Posterior cingulate gyrus (tissue), 11 donors: ENCODE measurements at places on chromosomes 5 and 9.

DNA sequence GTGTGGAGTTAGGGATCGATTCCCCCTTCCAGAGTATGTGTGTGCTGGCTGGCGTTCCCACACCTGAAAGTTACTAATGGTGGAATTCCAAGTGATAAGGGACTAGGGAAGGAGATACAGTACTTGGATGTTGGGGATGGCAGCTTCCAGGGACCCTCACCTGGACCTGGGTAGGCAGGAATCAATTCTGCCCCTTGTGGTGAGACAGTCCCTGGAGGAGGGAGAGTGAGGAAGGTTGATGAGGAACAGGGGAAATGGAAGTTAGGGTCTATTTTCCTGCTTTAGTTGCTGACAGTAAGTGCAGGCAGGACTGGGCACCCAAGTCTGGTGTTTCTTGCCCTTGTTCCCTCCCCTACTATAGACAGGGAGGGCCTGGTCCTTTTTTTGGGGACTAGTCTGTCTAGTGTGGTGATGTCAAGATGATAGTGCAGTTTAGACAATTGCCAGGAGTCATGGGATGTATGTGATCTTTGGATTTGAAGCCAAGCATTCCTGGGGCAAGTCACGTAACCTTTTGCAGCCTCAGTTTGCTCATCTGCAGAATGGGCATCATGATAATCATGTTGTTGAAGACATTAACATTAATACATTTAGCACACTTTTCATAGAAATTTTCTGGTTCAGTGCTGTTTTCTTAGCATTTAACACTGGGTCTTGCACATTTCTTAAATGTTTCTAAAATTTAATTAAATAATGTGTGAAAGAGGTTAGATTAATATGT lies 51.7 kb downstream of the DAB2IP start:
- DNase-seq = no peak

GRCh38 chr5:57067597-57067924 lies 106.3 kb upstream of the GPBP1 start:
- DNase-seq = no peak

- no peak for DNase-seq
Observed at GRCh38 chr5:133114933-133115310, 63.1 kb downstream of the HSPA4 start.

- no peak for DNase-seq
Observed at GRCh38 chr5:88269222-88269771, 652 bp upstream of the TMEM161B start.

DNA sequence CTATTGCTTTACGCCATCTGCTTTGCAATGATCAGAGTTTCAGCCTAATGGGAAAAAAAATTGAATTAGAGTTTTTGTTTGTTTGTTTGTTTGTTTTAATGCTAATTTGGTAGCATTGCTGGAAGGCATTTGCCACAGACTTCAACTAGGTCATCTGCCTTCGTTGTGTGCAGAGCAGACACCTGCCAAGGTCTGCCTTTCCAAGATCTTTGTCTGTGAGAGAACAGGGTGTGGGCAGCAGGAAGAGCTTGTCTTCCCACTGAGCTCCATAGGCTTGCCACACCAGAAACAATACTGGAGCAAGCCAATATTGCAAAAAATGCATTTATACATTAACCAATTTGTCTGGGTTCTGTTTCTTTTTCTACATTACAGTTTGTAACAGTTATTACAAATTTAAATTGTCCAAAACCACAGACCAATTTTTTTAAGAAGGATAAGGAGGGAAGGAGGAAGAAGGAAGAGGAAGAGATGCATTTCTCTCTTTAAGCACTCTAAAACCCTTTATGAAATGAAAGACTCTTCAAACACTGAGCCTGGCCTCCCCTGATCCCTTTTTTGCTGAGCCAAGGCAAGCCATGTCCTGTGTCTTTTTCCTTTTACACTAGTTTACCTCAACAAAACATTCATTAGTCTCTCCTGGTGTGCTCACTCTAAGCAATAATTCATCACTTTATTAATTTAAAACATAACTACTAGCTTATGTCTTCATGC lies 210.5 kb downstream of the SNX18 start:
- DNase-seq = no peak

GRCh38 chr5:137470111-137470920 lies 28.8 kb downstream of the SPOCK1 start:
- no peak for DNase-seq

DNA sequence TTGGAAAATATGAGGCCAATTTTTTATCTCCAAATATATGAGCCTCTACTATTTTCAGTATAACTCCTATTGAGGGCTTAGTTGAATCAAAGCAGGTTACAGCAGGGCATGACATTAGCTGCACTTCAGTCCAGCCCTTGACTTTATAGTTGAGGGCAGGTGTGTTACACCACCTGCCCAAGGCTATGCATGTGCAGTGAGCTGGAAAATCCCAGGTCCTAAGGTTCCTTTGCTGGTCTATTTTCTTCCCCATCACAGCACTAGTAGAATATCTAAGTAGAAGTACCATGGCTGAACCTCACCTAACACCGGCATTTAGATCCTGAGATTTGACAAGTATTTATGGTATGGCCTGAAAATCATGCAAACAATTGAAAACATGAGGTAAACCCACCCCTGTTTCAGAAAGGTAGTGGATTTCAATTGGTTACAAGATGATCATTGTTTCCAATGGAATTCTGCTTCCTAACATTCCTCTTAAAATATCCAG lies 201.1 kb downstream of the SEMA5A start:
- no peak for DNase-seq

DNA sequence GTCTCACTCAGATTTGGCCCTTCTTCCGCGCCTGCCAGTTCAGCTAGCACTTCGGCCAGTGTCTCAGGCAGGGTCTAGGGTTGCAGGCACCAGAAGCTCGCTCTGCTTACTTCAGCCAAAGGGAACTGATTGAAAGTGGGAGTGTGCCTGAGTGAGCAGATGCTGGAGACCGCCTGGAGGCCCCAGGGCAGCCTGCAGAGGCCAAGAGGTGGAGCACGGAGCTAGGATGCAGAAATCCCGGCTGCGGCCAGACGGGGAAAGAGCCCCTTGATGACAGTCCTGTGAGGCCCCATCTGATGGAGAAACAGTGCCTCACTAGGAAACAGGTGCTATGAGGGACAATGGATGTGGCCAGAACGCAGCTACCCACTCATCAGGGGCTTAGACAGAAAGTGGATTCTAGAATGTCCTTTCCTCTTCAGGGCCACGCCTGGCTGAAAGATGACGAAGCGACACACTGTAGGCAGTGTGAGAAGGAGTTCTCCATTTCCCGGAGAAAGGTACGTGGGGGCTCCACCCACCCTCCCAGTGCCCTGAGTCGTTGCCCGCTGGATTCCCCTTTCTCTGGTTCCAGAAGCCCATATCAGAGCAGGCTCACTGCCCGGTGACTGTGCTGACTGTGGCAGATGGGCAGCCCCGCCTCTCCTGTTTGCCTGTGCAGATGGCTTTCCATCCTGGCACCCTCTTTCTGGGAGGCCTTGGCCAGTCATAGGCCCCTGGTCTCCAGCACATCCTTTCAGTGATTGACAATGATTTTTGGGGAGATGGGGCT lies 16.1 kb downstream of the HNRNPH1 start:
- peak; percentile 87 for DNase-seq

DNA sequence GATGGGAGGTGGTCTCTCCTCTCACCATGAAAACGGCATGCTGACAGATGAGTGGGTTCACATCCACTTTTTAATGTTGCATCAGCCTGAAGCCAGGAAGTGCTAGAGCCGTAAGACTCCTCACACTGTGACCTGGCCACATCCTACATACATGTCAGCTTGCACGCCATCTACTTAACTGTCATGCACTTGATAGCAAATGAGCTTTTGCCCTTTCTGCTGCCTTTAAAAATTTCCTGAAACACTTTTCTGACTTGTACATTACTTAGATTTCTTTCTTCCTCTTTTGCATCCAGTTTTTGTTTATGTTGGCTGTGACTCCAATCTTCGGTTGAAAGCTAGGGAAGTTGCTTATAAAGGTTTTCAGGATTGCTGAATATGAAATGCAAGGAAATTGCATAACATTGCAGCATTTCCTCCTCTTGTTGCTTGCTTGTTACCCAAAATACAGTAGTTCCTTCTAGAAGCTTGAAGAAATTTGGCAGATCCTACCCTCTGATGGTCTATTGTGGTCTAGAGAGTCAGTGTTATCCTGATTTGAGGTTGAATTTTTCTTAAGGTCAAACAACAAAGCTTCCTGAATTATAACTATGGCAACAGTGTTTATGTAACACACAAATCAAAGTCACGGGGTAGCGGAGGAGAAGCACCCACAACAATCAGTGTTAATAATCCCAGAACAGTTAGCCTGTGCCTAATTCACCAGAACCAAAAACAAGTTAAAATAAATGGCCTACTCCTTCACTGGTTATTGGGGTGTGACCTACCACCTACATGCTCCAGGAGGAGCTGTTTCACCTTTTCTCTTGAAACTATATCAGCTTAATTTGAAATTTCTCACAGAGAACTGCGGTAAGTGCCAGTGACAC lies 232.5 kb downstream of the ARHGAP26 start:
- no peak for DNase-seq

GRCh38 chr5:10729320-10730042 lies 31.6 kb downstream of the DAP start:
- no peak for DNase-seq

GRCh38 chr9:36597412-36598178 lies 24.9 kb downstream of the MELK start:
- DNase-seq = no peak

- DNase-seq = no peak
Observed at GRCh38 chr5:58224661-58225060, 235.2 kb downstream of the PLK2 start.

- no peak for DNase-seq
Observed at GRCh38 chr9:36113999-36114398, 22.5 kb upstream of the GLIPR2 start.

DNA sequence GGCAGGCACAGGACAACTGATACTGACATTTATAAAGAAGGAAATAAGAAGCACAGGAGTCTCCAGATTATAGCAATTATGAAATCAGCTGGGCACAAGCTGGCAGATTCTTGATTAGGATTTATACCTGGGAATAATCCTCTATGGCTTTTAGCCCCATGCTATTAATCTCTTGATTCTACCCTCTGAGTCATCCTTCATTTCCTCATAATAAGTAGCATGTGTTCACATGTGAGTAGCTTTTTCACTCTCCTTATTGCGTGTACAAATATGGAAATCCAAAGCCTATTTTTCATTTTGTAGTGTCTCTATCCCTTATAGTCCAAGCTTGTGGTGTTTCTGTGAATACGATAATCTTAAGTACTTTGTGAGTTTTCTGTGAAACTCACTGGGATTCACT lies 185.0 kb upstream of the PRLR start:
- no peak for DNase-seq

GRCh38 chr9:76730801-76731200 lies 33.4 kb upstream of the PCA3 start:
- no peak for DNase-seq

GRCh38 chr5:73985145-73985544 lies 359.1 kb downstream of the ARHGEF28 start:
- DNase-seq = no peak

GRCh38 chr5:3428334-3428733 lies 167.3 kb upstream of the IRX1 start:
- no peak for DNase-seq

- no peak for DNase-seq
Observed at GRCh38 chr9:36154331-36154952, 14.7 kb upstream of the CCIN start.

GRCh38 chr9:121367306-121368137 lies 2.5 kb downstream of the STOM start:
- no peak for DNase-seq

- no peak for DNase-seq
Observed at GRCh38 chr9:135850737-135851136, 56.6 kb downstream of the CAMSAP1 start.

GRCh38 chr5:60101573-60101972 lies 208.0 kb upstream of the PDE4D start:
- no peak for DNase-seq

- DNase-seq = no peak
Observed at GRCh38 chr9:107744873-107745272, 255.3 kb upstream of the KLF4 start.

GRCh38 chr9:6538666-6539071 lies 106.9 kb downstream of the GLDC start:
- no peak for DNase-seq

DNA sequence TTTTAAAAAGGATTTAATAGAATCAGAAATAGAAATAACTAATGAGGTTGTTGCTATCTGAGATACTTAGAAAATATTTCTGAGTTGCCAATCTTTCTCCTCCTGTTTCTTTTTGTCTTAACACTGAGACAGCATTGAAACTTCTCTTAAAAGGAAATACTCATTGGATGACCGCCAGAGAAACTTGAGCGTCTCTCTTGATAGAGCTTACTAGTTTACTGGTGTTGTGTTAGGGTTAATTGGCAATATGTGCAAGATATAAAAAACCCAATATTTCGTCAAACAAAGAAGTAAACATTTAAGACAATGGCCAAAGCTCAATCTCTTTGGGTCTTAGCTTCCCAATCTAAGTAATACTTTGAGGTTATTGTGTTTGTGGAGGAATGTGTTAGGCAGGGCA lies 176.4 kb upstream of the CHD1 start:
- no peak for DNase-seq

- DNase-seq = no peak
Observed at GRCh38 chr9:77166193-77166592, 11.1 kb upstream of the VPS13A start.

DNA sequence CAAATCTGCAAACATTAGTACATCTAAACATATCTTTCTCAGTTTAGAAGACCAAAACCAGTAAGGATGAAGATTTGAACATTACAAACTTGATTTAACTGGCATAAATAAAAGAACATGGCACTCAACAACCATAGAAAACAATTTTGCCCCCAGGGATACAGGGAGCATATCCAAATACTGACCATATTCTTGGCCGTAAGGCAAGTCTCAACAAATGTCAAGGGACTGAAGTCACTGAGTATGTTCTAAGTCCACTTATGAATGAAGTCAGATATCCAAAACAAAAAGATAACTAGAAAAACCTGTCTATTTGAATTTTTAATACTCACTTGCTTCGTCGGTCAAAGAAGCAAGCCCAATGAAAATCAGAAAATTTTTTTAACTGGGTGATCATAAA lies 14.1 kb downstream of the FEM1C start:
- DNase-seq = no peak

DNA sequence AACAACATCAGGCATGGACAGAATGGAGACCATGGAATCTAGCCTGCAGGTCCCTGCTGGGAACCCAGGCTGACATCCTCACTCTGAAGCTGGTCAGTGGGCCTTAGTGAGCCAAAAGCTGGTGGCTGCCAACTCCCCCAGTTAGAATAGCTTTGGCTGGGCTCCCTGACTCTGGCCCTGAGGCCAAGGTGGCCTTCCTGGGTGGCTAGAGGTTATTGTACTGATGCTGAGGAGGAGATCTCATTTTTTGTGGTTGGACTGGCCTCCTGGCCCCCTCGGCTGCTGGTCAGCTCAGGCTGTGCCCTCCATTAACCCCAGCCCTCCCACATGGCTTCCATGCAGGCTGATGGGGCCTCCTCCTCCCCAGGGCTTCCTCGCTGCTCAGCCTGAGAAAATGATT lies 101.2 kb upstream of the PANK3 start:
- DNase-seq = no peak

- DNase-seq = no peak
Observed at GRCh38 chr5:101292199-101292598, 389.1 kb upstream of the ST8SIA4 start.
